ENCODE measurements at places on chromosomes 4 and X.

GRCh38 chr4:162782096-162782777 lies 384.5 kb downstream of the NAF1 start:
- DNase-seq = peak; percentile 73

- DNase-seq = no peak
Measured at GRCh38 chrX:142502441-142502840, 297.4 kb upstream of the MAGEC2 start.

DNA sequence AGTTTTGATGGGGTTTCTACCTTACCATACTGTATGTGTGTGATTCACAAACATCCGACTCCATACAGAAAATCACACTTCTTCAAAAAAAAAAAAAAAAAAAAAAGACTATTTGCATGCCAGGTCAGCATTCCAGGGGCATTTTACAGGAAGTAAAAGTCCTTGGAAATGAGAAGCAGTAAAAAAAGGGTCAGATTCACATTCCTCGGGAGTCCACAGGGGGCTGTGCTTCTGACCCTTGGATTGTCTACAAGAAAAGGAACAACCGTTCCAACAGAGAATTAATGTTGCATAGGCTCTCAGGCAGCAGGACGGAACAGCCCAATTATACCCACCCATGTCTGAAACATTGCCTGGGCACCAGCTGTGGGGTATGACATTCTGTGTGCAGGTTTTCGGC lies 290.3 kb downstream of the LDB2 start:
- DNase-seq = no peak

DNA sequence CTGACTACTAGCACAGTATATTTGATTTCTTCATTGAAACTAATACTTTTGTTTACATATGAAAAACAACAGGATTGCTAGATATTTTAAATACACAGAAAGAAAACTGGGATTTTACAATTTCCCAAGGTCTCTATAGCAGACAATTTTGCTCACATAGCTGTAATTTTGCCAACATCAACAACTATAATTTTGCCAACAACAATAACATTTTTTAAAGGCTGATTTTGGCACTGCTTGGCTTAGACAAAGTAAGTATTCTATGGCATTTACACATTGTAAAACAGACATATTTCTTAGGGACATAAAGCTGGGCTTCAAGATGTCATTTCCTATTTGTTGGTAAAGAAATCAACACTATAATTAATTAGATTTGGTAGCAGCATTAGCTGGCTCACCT lies 922.1 kb downstream of the RAB28 start:
- no peak for DNase-seq

GRCh38 chr4:172596206-172596605 lies 572.4 kb upstream of the GALNT7 start:
- no peak for DNase-seq

DNA sequence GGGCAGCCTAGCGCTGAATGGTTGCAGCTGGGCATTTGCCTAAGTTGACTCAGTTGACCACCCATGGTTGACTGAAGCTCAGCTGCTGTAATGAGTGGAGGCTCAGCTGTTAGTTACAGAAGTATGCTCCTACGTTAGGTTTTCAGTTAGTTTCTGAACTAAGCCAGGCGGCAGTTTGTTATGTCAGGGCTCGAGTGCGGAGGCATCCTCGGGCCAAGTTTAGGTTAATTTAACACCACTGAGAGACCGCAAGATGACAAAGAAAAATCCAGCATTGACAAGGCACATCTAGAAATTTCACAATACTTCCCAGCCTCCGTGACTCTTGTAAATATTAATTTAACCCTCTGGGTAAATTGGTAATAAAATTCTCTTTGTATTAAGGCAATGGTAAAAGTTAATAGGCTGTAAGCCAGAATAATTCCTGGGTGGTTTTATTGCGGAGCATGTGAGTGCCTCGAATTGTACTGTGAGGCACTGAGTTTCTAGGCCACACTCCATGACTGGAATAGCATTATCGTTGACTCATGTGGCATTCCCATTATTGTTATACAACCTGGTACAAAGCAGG lies 33.1 kb upstream of the CDKN2AIP start:
- no peak for DNase-seq

- no peak for DNase-seq
Measured at GRCh38 chr4:48489683-48490011, 405 bp upstream of the ZAR1 start.

DNA sequence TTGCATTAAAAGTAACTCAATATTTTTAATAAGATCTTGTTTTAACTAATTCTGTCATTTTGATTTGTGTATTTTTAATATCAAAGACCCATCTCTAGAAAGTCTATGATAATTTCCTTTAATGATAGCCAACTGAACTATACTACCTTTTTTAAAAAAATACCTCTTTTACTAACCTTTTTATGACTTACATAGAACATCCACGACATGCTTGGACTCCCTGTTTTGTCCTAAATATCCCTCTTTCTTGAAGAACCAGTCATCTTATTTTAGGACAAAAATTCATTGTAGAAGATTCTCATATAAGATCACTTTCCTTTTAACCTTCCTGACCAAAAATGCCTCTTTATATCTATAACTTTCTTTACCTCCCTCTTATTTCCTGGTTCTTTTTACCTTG lies 76.8 kb upstream of the GC start:
- DNase-seq = no peak

- no peak for DNase-seq
Measured at GRCh38 chr4:25345744-25346143, 31.3 kb upstream of the ANAPC4 start.

GRCh38 chr4:22048323-22048722 lies 99.8 kb upstream of the KCNIP4 start:
- no peak for DNase-seq

DNA sequence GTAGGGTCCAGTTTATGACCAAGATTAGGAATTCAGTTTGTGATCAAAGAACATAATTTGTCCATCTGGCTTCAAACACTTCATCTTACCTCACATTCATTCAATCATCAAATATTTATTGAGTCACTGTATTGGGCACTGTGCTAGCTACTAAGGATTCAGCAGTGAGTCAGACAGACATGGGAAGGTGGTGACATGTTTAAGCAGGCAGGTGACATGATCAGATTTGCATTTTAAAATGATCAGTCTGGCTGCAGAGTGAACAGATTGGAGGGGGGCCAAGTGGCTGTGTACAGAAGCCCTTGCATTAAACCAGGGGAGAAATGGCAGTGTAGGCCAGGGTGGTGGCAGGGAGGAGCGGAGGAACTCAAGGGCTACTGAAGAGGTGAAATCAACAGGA lies 25.1 kb upstream of the APLN start:
- no peak for DNase-seq

- DNase-seq = no peak
Measured at GRCh38 chrX:142804085-142804484, 221.6 kb upstream of the SPANXN4 start.

- DNase-seq = no peak
Measured at GRCh38 chr4:180587379-180587778, 1655.8 kb upstream of the TENM3 start.

DNA sequence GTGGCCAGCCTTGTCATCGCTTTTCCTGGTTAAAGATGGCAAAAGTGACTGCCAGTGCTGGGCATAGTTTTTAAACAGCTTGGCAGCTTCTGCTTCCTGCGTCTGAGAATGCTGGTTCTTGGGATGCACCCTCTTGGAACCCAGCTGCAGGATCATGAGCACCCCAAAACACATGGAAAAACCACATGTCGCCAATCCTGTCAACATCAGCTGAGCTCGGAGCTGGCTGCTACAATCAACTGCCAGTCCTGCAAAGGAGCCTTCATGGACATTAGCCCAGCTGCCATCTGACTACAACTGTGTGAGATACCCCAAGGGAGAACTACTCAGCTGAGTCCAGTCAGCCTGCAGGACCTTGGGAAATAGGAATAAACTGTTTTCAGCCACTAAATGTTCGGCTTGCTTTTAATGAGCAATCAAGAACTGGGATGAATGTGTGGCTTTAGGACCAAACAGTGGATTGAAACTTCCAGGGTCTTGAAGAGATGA lies 31.0 kb downstream of the OSTC start:
- DNase-seq = no peak

GRCh38 chr4:1684506-1685234 lies 557 bp upstream of the FAM53A start:
- no peak for DNase-seq

- DNase-seq = no peak
Measured at GRCh38 chrX:144896323-144896722, 351.0 kb upstream of the SPANXN1 start.

GRCh38 chrX:110806145-110806544 lies 10.5 kb upstream of the CHRDL1 start:
- DNase-seq = no peak

GRCh38 chr4:143195581-143195980 lies 10.9 kb downstream of the USP38 start:
- DNase-seq = no peak

- no peak for DNase-seq
Measured at GRCh38 chr4:117577686-117578311, 456.5 kb upstream of the NDST3 start.

GRCh38 chrX:25013632-25014365 lies 2.0 kb downstream of the ARX start:
- no peak for DNase-seq

DNA sequence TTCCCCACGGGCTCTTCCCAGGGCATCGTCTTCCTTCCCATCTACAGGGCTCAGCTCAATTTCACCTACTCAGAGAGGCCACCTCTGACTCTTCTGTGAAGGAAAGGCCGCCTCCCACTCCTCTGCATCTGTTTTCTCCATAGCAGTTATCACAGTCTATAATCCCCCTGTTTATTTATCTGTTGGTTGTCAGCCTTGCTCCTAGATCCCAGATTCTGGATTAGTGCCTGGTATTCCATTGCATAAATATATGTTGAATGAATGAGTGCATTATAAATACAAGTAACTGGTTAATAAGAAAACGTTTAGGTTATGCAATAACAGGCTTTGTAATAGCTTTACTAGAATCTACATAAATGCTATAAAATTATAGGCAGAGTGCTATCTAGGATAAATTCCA lies 52.9 kb downstream of the NSG1 start:
- DNase-seq = no peak

DNA sequence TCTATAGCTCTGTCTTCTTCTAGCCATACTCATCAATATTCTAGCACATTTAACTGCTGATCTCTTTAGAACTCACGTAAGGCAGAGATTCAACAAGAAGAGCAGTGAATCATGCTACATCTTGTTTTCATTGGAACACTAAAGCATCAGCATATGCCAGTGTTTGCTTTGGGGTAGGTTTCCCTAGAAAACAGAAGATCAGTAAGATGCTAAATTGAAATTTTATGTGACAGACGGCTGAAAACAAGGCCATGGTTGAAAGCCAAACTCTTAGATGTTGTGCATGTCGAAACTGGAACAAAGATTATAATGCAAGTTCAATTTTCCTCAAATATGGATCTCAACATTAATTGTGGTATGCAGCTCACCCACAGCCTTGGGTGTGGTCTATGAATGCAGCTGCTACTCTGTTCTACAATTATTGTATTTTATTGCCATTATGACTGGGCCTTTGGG lies 107.6 kb downstream of the PDLIM5 start:
- DNase-seq = no peak

DNA sequence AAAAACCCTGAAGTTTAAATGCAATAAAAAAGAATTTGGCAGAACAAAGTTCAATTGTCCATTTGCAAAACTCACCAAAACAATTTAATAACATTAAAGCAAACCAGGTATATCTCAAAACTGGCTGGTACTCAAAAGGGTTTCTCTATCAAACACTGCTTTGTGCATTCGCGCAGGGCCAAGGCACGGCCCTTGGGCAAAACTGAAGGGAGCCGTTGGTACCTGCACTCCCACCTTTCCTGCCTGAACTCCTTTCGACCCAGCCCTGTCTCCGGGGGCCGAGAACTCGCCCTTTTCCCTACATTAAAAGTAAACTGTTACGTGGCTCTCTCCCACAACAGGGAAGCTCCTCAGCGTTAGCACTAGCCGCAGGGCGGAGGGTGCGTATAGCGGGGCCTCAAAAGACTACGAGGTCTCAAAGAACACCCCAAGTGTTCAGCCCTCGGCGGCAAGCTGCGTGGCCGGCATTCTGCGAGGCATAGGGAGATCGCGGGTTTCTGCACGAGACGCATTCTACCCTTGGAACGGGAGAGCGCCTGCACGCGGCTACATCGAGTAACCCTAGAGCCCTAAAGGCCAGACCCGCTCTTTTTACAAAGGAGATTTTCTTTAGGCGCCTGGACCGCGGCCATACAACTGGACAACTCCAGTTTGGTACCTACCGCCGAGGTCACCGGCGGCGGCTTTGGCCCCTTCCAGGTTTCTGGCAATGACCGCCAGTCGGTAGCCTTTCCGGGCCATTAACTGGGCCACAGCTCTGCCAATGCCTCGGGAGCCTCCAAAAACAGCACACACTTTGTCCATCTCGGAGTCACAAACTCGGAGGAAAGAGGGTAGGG lies 550 bp downstream of the CBR4 start:
- DNase-seq = peak; percentile 74

GRCh38 chr4:20684852-20685763 lies 15.2 kb upstream of the PACRGL start:
- peak; percentile 29 for DNase-seq

DNA sequence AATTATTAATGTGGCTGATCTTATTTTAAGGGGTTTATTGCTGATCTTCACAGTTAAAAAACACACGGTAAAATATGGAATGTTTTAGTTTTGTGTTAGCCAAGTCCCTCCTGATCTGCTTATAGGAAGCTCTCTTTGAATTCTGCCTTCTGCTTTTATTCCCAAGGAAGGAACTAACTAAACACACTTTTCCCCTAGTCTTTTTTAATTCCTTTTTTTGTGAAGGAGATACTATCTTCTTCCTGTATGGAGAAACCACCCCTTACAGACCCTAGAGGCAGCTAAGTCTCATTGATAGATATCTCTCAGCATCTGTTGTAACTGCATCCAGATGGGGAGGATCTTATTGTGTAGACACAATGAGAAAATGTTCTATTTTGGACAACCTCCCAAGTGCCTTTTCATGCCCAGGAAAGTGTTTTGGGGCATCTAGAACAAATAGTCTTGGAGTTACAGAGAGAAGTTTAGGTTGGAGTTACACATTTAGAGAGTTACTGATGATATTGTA lies 64.4 kb downstream of the AFF1 start:
- no peak for DNase-seq

GRCh38 chr4:185730387-185730786 lies 81.6 kb downstream of the SORBS2 start:
- DNase-seq = no peak

- DNase-seq = no peak
Measured at GRCh38 chr4:114163051-114163450, 183.6 kb upstream of the ARSJ start.

- no peak for DNase-seq
Measured at GRCh38 chr4:172680691-172681090, 487.9 kb upstream of the GALNT7 start.

GRCh38 chrX:122817321-122817955 lies 366.6 kb upstream of the GRIA3 start:
- DNase-seq = no peak

- DNase-seq = no peak
Measured at GRCh38 chrX:44544036-44544435, 1.4 kb upstream of the FUNDC1 start.
